Osteoblast (primary cell): ENCODE measurements at places on chromosomes 4 and X. TPM values are rescaled to one million over a fixed set of nuclear protein-coding genes. Genes with fewer than 3 reads are reported as not detected.

- DNase-seq, result no peak
Measured at GRCh38 chr4:152607178-152607577, 71.3 kb upstream of the FBXW7 start.

GRCh38 chr4:184424993-184425758, 49.2 kb downstream of the IRF2 start:
- no peak for DNase-seq

GRCh38 chr4:20614816-20615215, 85.4 kb upstream of the PACRGL start:
- no peak for DNase-seq

- no peak for DNase-seq
Measured at GRCh38 chr4:125434136-125434535, 119.4 kb downstream of the FAT4 start.

DNA sequence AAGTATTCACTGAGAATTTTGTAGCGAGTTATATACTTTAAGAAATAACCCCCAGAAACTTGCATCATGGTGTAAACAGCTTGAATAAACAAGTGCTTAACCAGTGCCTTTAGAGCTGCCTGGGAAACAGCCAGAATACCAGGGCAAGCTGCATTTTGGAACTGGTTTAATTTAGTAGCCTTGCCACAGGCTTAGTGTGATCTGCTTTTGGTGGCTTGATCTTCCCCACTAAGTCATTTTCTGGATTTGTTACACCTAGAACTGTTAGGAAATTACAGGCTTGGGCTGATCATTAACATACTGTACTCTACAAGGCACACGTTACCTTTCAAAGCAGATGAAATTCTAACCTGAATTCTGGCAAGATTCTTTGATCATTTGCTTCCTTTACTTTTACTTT, 35.4 kb downstream of the NPNT start:
- no peak for DNase-seq

DNA sequence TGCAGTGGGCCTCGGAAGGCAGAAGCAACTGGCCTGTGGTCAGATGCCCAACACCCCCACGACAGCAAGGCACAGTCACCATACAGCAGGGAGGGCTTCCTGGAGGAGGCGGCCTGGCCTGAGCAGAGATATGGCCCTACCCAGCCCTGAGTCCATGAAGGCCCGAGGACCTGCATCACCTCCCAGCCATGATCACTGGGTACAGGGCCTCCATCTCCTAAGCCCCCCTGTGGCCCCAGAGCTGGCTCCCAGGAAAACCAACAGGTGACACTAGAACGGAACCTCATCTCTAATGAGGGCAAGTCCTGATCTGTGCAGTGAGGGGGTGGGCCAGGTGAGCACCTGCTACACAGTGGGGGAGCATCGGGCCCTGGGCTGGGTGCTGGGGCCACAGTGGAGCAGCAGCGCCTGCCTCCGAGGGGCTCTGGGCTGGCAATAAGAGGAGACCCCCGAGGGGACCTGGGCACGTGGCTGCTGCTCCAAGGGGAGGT, 26.2 kb upstream of the MXD4 start:
- peak; percentile 51 for DNase-seq

DNA sequence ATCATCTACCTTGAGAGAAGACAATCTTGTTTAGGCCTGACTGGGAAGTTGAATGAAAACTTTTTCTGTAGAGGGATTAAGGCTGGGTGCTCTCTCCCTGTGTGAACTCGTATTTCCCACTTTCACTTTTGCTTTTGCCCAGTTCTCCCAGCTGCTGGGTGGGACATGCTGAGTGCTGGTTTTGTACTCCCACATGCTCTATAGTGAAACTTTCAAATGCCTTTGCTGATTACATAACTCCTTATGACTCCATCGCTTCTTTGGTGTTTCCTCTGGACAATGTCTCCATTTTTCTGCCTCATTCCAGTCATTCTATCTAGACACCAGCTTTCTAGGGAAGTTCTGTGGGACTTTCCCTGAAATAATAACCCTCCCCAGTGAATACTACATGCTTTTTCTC, 100.5 kb downstream of the CLNK start:
- peak; percentile 88 for DNase-seq

- DNase-seq, result no peak
Measured at GRCh38 chrX:131549011-131549410, 5.1 kb downstream of the OR13H1 start.

DNA sequence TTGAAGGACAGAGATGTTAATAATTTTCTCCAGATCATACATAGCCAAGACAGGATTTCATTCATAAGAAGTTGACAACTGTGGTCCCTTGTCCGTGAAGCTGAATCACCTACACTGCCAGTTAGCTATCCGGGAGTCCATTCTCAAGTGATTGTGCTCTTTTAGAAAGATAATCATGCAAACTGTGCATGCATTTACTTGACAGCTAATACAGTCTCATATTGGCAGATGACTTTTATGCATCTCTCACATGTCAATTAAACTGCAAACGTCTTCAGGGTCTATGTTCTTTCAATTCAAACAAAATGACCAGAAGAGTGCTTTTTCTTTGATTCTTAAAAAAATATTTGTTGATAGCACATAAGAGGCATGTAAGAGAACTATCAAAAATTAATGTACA, 1572.9 kb downstream of the C4orf33 start:
- no peak for DNase-seq

DNA sequence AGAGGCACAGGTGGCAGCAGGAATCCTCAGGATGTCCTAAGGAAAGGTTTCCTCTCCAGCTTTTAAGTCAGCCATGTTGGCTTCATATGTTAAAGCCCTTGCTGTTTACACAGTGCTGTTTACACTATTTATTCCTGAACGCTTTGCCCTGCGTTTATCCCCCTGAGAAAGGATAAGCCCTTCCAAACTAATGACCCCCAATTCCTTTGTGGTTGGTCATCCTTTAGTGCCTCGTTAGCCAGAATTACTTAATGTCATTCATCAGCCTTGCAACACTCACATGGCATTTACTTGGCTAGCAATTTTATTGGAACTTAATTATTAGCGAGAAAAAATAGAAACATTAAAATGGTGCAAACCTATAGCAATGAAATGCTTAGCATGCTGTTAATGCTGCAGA, 23.8 kb downstream of the VCX2 start:
- no peak for DNase-seq

- peak; percentile 92 for DNase-seq
Measured at GRCh38 chrX:53088136-53088974, 5.6 kb upstream of the KANTR start.

- peak; percentile 92 for DNase-seq
Measured at GRCh38 chrX:47361538-47362511, 8.6 kb upstream of the ZNF157 start.

DNA sequence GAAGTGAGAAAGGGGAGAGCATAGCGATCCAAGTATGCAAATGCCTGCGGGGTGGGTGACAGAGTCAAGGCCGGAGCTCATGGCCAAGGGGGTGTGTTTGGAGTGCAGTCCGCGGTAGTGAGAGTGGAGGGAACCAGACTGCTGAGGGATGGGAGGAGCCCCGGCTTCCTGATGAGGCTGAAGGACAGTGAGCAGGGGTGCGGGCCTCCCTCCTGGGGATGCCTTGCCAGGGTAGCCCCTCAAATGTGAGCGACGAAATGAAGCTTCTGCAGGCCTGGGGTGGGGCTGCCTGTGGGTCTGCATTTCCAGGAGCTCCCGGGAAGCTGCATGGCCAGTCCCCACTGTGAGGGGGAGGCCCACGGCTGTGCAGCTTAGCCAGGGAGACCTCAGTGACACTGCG, 45.0 kb downstream of the PSAPL1 start:
- DNase-seq, result no peak

The POF1B gene
- total RNA-seq, result not detected in 2 replicates

The SUPT20HL2 gene
- total RNA-seq, result not detected in 2 replicates

The PLA2G12A gene
- total RNA-seq, result 16.3 and 17.1 TPM in 2 replicates

The TMSB15C gene
- total RNA-seq, result 3.2 and 3.3 TPM in 2 replicates

The CSN1S1 gene
- total RNA-seq, result not detected in 2 replicates
